Uterus (tissue), 4 donors: ENCODE measurements at places on chromosomes 7 and 10. TPM values are rescaled to one million over a fixed set of nuclear protein-coding genes. Genes with fewer than 3 reads are reported as not detected.
A peak's percentile ranks its signal among the peaks of the same experiment; 100 is the strongest.

Gene TLX1
- total RNA-seq, result not detected

Gene NEUROG3
- total RNA-seq, result not detected

Gene CCL24
- not detected for total RNA-seq

Gene SPDYE2
- not detected for total RNA-seq

- no peak for DNase-seq
These were observed 12.1 kb upstream of the MCU start for GRCh38 chr10:72679838-72680241.

DNA sequence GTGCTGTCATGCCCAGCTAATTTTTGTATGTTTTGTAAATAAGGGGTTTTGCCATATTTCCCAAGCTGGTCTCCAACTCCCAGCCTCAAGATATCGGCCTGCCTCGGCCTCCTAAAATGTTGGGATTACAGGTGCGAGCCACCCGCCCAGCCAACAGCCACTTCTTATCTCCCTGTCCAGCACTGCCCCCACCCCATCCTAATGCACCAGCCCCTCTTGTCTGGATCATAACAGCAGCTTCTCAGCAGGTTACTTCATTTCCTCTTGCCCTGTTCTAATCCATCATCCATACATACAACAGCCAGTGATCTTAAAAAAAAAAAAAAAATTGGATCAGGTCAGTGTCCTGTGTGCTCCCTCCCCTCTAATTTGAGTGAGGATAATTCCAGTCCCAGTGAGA lies 12.8 kb upstream of the FRAT2 start:
- DNase-seq, result no peak

DNA sequence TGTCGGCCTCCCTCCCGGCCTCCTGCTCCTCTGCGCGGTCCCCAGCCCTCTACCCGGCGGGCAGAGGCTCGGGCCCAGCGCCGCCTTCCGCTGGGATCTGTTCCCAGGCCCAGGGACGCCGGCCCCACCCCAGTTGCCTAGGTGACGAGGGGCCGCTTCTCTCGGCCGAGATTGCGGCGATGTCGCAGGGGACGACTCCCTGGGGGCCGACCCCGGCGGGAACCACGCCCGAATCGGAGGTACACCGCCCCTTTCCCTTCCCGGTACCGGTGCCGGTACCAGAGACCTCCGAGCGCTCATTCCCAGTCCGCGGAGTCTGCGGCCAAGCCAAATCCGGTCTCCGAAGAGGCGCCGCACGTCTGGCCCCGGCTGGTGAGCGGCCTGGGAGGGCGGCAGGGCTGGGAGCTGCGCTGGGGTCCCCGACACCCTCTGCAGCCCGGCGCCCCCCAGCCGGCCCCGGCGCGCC lies at the start of gene CABCOCO1:
TSS of gene CABCOCO1 (plus strand) at position 136 of the 466 bp plus-strand sequence. CDS start at position 180, 44 bp downstream.
- DNase-seq, result peak; percentile 67

DNA sequence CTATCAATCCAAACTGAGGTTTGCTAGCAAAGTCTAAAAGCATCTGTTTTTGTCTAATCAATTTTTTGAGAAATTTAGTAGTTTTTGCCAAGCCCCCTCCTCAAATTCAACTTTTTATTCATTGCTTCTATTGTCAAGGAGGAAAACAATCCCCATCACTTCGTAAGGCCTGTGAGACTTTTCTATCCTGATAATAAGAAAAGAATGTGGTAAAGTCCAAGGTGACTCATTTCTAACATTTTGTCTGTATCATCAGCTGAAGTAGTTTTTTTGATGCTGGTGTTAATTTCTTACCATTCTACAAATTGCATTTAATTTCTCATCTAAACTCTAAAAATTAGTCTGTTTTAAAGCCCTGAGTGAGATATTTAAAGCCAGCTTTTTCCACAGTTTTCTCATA lies 11.7 kb downstream of the ANK3 start:
- no peak for DNase-seq

DNA sequence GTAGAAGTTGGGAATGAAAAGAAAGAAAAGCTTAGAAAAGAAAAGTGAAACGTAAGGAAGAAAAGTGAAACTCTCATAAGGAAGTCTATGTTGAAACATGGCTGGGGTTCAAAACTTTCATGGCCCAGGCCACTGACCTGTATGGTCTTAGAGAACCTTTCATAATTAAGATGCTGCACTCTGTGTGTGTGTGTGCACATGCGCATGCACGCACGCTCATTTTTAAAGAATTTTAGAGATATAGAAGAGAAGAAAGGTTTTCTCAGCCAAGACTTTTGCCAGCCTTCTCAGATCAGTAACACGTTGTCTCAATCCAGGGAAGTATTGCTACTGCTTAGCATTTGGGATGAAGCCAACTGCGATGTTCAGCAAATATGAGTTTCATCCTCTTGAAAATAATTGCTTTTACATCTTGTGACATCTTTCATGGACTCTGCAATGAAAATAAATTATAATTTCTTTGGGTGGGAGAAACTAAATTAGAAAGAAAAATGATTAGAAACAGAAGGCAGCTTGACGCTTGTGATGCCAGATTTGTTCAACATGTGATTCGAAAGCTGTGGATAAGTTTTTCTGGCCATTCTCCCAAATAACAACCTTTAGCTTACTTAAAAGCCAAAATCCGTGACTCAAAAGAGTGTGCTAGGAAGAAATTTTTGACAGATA lies 16.2 kb upstream of the SLC26A4 start:
- DNase-seq, result peak; percentile 51

DNA sequence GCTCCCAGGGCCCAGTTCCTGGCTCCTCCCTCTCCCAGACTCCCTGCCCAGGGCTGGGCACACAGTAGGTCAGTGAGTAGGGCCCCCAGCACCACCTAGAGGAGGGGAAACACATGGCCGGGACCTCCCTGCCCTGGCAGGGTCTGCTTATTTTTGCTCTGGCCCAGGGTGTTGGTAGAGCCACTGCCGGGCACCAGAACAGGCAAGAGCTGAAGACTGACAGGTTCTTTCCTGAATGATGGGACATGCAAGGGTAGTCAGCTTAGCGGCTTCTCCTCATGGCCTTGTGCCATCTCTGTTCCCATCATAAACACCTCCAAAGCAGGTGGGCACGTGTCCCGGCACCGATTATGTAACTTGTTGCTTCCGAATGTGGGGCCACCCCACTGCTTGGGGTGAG lies 86.5 kb downstream of the NEURL1 start:
- no peak for DNase-seq

DNA sequence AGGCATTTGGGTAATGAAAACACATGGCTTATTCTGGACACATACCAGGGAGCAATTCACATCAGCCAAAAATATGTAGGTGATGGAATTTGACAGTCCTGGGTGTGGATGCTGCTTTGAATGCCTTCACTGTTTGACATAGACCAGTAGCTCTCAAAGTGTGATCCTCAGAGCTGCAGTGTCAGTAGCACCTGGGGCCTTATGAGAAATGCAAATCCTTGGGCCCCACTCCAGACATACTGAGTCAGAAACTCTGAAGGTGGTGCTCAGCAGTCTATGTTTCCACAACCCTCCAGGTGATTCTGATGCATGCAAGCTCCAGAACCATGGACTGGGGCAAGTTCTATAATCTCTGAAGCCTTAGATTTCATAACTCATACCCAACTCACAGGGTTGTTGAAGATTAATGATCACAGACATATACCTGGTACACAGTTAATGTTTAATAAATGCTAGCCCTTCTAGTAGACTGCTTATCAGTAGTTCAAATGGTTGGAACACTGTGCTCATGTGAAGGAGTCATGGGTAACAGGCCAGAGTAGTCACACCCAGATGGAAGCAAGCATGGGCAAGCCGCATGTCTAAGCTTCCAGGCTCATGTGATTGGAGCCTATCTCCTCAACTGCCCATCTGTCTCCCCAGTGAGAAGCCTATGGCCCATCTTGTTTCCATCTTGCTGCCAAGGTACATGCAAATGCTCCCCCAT lies 715.7 kb downstream of the GRID1 start:
- no peak for DNase-seq

DNA sequence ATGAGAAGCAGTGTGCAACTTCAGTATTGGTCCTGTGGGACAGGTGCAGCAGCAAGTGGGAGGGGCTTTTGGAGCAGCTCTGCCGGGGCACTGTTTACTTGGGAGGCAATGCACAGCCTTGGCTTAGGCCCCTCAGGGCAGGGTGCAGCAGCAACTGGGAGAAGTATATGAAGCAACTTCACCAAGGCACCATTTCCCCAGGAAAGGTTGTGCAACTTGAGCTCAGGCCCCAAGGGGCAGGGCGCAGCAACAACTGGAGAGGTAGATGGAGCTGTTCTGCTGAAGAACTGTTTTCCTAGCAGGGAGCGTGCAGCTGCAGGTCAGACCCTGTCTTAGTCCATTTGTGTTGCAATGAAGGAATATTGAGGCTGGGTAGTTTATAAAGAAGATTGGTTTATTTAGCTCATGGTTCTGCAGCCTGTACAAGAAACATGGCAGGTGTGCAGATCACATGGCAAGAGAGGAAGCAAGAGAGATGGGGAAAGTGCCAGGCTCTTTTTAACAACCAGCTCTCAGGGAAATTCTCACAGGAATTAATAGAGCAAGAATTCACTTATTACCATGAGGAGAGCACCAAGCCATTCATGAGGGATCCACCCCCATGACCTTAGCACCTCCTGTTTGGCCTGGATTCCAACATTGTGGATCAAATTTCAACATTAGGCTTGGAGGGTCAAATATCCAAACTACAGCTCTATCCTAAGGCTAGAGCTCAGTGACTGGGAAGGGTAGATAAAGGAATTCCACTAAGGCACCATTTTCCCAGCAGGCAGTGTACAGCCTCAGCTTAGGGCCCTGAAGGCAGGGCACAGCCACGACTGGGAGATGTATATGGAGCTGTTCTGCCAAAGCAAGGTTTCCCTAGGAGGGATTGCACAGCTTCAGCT lies 10.9 kb downstream of the GPR141 start:
- DNase-seq, result no peak

DNA sequence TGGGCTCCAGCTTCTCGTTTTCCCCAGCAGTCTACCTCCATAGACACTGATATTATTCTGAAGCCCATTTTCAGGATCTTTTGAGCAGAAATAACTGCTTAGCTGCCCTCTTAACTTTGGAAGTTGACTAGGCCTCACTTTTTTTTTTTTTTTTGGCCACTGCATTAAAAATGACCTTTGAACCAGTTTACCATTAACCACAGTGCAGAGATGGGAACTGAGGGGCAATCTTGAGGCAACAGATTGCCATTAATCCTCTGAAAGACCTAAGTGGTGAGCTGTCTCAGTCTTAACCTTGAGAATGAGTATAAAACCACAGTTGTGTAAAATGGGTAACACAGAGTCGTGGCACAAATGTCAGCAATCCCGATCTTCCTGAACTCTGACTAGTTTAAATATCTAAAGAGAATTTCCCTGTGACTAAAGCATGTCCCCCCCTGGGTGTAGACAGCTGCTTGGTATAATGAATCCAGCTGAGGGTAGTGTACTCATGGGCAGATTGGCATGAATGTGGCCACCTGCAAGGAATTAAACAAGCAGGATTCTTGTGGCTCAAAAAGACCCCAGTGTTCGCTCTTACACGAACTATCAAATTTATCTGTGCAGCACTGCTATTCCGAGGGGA lies 46.1 kb upstream of the FMC1 start:
- no peak for DNase-seq

DNA sequence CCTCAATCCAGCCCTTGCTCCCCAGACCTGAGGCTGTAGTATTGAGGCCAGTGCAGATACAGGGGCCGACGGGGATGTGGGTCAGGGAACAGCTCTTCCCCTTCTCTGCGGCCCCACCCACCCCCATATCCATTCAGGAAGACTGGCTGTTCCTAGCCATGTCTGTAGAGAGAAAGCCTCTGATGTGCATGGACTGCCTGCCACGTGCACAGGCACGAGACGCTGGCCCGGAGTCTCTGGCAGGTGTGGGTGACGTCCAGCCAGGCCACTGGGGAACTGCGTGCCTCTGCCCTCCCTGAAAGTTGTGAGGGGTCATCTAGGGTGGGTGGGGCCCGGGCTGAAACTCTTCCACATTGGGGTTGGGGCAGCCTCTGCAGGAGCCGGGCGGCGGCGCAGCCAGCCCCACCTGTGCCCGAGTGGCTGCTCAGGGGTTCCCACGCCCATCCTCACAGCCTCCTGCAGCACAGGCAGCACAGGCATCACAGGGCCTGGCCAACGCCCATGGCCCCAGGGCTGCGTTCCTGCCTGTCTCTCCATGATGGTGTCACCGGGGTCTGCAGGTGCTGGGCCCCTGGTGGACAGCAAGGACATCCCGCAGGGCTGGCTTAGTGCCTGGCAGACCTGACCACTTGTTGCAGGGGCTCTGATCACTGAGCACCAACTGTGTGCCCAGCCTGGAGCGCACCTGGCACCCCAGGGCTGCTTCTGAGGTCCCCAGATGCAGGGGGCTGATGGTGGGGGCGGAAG lies 27.5 kb downstream of the MICALL2 start:
- no peak for DNase-seq

DNA sequence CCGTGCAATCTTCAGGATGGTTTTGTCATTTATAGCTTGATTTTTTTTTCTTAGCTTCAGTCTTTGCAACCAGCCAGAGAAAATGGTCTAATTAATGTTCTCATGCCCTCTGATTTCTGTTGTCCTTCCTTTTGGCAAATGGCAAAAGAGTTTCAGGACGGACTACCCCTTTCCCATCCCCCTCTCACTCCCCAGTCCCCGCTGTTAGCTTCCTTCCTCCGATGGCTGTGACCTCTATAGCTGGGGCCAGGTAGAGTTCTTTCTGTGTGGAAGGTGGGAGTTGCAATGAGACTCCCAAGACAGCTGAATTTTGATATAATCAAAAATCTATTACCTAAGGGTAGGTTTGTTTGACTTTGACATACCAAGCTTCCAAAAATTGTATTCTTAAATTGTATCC lies 362.0 kb downstream of the PAXIP1 start:
- no peak for DNase-seq

DNA sequence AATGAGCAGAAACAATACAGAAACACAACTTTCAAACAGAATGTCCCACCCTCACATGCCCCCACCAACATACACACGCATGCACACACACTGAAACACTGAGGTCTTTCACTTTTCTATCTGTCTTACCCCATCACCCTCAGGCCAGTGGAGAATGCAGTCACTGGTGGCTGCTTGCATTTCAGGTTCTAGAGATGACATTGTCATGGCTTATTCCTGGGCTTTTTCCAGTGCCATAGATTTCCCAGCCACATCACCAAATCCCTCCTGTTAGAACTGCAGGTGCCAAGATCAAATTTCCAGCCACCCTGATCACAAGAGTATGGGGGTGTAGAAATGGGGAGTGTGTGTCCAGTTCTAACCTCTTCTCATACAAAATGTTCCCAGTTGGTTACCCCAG lies 68.4 kb downstream of the CACNA2D1 start:
- DNase-seq, result no peak

DNA sequence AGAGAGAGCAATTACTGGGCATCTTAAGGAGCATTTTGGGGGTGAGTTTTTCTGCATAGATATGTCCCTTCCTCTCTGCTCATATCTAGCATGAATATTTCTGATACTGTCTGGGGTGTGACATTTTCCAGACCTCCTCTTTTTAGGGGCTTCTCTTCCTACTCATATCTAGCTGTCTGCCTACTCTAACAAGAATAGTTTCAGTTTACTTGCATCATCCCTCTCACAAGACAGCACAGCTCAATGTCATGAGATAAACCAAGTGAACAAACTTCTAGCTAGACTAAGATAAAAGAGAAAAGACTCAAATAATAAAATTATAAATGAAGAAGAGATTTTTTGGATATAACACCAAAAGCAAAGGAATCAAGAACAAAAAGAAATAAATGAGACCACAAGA lies 419.5 kb upstream of the SORCS1 start:
- no peak for DNase-seq

- DNase-seq, result no peak
These were observed 501.0 kb upstream of the GALNT17 start for GRCh38 chr7:70630818-70631457.
